ENCODE measurements at places on chromosomes 6 and 20. TPM values are rescaled to one million over a fixed set of nuclear protein-coding genes. Genes with fewer than 3 reads are reported as not detected.

The VGLL2 gene
- total RNA-seq: not detected

The C20orf204 gene
- total RNA-seq: 3.2 TPM

DNA sequence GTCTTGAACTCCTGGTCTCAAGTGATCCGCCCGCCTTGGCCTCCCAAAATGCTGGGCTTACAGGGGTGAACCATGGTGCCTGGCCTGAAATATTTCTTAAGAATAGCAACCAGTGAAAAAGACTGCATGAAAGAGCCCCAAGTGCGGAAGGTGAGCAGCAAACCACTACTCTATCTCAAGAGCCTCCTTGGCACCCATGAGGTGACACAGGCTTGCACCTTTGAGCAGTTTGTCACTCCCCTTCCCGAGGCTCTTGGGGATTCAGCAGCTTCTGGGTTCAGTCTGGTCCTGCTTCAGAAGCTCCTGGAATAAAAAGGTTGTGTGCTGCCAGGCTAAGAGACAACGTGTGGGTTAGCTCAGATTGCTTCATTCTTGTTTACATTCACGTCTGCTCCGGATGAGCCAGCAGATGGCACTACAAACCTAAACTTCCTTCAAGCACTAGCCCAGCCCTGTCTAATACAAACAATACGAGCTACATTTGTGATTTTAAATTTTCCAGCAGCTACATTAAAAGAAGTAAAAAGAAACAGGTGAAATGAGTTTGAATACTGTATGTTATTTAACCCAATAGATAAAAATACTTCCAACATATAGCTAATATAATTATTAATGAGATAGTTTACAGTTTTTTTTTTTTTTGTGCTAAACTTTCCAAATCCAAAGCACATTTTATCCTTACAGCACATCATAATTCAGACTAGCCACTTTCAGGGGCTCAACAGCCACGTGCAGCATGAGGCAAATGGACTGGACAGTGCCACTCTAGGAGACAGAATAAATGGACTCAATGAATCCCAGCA is 46.2 kb downstream of the GJA10 start:
- DNase-seq: no peak

GRCh38 chr6:157034436-157035230 is 257.5 kb downstream of the ARID1B start:
- DNase-seq: no peak
